ENCODE measurements at places on chromosomes 4 and X. TPM values are rescaled to one million over a fixed set of nuclear protein-coding genes. Genes with fewer than 3 reads are reported as not detected.

DNA sequence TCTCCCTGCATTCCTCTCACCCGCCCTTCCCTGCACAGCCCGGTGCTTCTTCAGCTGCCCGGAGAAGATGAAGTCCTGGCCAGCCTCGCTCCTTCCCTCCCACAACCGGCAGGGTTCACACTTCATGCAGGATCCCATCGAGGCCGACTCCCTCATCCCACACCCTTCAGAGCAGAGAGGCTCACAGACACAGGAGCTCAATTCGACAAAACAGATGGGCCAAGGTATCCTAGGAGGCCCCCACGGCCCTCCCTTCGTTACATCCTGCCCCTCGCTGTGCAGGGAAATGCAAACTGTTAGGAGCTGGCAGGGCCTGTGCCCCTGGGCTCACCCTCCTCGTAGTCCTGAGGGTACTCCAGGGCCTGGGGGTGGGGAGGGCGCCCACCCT lies 238.1 kb downstream of the DHRSX start:
- no peak for DNase-seq

CHIC1 gene
- 3.9 TPM for total RNA-seq

DNA sequence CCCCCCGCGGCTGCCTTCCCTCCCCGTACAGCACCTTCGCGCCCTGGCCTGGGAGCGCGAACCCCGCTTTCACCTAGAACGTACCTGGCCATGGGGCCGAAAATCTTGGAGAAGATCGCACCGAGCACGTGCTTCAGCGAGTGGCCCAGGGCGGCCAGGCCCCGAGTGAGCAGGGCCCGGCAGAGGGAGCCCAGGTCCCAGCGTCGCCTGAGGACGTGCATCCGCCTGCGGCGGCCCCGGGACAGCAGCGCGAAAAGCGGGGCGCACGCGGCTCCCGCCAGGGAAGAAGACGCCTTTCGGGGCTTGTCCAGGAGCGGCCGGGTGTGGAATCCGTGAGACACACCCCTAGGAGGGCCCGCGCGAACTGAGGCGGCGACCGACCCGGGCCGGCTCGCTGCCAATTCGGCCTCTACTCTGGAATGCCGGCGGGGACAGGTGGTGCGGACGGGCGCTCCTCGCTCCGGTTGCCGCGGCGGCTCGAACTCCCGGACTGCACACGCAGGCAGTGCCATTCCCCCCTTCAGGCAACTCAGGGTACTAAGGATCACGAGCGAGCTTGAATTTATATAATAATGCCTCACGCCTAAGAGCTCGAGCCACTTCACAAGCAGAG lies at the start of gene HS6ST2:
TSS of gene HS6ST2 (minus strand) at position 539 of the 613 bp plus-strand sequence.
- no peak for DNase-seq

DNA sequence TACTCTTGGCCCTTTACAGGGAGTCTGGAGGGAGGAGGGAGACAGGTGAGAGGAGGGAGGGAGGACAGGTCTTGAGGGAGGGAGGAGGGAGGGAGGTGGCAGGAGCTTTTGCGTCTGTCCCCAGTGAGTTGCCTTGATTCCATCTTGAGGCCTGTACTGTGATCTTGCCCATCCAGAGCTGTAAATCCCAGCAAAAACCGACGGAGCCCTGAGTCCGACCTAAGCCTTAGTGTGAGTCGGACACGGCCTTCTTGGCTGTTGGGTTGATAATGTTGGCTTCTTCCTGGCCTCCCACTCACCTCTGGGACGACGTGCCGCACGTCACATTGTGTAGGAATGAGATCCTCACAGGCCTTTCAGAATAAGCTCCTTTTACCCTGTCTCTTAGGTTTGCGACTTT lies 72.5 kb downstream of the RGS12 start:
- DNase-seq = no peak

DNA sequence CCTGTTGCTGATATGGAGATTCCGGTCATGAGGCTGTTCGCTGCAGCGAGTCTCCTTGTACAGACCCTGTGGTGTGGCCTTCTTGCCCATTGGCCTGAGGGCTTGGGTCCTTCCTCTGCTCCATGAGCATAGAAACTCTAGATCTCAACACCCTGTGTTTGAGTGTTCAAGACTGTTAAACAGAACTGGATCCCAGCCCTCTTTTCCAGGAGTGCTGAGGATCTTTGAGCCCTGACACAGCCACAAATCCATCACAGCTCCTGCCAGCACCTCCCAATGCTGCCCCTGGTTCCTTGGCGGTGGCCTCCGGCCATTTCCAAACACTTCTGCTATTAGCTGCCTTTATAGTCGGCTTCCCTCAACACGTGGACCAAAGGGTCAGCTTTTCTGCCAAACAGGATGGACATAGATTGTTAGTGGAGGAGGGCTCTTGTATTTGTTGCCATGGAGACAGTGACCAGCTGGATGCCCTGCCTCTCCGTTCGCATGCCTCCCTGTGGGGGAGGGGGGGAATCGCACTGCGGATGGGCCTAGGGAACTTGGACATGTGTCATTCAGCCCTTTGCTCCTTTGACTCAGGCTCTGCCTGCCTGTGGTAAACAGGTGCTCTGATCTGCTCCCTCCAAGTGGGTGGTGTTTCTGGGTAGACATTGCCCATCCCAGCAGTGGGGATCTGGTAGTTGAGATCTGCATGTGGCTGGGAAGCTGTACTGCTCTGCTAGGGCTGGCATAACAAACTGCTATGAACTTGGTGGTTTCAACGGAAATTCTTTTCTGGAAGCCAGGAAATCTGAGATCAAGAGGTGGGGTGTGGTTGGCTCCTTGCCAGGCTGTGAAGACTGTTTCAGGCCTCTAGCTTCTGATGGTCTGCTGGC lies 6.9 kb upstream of the WDR1 start:
- no peak for DNase-seq

DNA sequence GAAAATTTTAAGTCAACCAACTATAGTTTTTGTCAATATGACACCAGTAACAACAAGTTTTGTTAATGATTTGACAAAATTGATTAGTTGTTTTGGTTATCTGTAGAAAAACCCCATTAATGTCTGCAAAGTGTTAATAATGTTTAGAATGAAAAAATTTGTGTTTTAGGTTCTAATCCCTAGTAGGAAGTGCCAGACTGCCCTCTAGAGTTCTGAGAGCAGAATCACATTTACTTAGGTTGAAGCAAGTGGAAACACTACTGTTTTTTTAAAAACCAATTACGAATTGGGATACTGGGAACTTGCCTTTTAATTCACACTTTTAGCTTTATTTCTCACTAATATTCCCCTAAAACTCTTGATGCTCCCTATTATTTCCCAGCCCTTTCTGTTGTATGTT lies 101.1 kb upstream of the CYLC1 start:
- no peak for DNase-seq

DNA sequence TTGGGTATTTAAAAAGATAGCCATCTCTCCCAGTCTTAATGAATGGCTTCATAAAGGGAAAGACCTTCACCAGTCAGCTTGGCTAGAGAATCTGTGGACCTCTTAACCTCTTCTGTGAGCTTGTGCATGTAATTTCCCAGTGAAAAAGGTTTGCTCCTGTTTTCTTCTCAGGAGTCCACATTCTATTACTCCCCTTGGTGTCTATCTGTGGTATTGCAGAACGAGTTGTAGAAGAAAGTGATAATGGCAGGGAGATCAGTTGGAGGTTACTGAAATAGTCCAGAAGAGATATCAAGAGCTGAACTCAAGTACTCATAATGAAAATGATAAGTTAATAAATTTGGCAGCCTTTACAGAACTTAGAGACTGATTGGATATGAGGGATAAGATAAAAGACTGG lies 16.5 kb upstream of the VAMP7 start:
- DNase-seq = no peak

DNA sequence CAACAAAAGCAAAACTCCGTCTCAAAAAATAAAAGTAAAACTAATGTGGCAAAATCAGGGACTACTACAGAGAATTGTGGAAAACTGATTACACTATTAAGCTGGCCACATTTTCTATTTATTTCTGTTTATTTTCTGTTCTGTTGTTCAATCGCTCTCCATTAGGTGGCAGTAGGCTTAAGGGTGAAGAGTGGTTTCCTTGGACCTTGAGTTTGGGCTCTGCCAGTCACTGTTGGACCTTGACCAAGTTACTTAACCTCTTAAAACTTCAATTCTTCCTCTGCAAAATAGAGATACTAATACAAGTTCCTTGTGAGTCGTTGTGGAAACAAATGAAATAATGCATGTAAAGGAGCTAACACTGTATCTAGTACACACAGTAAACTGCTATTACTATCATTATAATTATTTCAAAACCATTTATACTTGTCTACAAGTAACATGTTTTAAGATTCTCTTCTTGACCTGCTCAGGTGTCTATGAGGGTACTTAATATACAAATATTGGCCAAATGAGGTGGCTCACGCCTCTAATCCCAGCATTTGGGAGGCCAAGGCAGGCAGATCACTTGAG lies 15.2 kb downstream of the HSD17B11 start:
- peak; percentile 45 for DNase-seq

DNA sequence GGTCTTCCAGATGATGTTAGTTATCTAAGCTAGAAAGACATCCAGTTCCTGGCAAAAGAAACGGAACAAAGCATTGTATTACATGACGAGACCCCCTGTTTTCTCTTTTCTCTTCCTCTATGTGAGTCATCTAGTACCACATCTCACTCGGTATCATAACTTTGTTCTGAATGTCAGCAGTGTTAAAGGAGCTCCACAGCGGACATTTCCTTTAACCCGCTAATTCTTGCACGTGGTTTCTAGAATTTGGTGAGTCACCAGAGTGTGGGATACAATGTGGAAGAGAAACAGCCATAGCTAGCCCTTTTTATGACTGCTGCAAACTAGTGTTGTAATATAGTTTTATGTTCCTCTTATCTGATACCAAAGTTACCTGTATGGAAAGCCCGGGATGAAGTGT lies 243.7 kb downstream of the TENM3 start:
- no peak for DNase-seq

GRCh38 chr4:166421556-166422156 lies 548.6 kb downstream of the TLL1 start:
- peak; percentile 23 for DNase-seq

- DNase-seq = no peak
Measured at GRCh38 chr4:126559961-126560360, 1072.8 kb upstream of the INTU start.

DNA sequence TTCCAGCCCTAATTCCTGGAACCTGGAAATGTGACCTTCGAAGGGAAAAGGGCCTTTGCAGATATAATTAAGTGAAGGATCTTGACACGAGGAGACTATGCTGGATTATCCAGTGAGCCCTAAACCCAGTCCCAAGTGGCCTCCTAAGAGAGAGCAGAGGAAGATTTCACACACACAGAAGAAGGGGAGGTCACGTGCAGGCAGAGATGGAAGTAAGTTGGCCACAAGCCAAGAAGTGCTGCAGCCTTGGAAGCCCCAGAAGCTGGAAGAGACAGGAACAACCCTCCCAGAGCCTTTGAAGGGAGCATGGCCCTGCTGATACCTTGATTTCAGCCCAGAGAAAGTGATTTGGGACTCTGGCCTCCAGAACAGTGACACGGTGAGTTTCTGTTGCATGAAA lies 51.9 kb downstream of the EVC2 start:
- DNase-seq = no peak

PABPC5 gene
- total RNA-seq = not detected

MAGEB2 gene
- total RNA-seq = not detected

GRCh38 chr4:140135529-140136088 lies 18.4 kb downstream of the MAML3 start:
- DNase-seq = no peak

DNA sequence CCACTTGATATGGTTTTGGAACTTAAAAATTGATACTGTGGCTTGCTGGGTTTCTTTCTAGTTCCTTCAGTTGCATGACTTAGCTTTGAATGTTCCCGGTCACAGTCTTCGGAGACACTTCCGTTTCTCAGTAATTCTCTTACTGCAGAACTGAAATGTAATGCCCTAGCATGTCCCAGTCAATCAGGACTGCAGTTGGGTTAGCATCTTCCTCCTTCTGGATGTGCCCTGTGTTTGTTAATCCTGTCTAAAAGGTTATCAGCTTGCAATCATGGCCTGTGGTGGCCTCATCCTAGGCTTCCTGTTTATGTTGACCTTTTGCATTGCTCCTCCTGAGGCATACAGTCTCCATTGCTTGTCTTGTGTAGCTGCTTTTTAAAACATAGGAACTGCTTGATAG lies 275.9 kb downstream of the ARHGAP10 start:
- DNase-seq = no peak

DNA sequence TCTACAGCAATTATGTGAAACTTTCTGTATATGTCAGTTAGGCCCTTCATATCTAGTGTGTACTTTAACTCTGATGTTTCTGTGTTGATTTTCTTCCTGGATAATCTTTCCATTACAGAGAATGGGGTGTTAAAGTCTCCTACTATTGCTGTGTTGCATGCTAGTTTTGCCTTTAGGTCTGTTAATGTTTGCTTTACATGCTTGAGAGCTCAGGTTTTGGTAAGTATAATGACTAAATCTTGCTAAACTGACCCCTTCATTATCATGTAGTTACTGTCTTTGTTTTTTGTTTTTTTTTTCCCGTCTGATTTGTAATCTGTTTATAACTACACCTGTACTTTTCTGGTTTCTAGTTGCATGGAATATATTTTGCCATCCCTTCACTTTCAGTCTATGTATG lies 63.6 kb upstream of the UGT2B15 start:
- DNase-seq = no peak

TMEM33 gene
- total RNA-seq = 78.4 TPM

- DNase-seq = no peak
Measured at GRCh38 chr4:26987191-26987590, 126.5 kb downstream of the STIM2 start.

DNA sequence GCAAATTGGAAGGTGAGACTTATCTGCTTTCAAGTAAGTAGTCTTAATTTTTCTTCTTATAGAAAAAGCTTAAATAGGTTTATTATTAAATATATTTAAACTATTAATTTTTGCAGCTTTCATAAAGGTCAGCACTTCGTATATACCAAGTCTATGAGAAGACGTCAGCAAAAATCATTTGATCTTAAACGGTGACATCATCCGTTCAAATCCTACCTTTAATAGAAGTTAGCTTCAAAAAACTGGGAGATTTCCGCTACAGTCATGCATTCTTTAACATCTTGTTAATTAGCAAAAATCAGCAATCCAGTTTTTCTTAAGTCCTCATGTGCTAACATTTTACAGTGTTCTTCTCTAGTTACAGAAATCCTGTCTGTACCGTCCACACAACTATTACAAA lies 49.9 kb upstream of the PGRMC1 start:
- DNase-seq = no peak

DNA sequence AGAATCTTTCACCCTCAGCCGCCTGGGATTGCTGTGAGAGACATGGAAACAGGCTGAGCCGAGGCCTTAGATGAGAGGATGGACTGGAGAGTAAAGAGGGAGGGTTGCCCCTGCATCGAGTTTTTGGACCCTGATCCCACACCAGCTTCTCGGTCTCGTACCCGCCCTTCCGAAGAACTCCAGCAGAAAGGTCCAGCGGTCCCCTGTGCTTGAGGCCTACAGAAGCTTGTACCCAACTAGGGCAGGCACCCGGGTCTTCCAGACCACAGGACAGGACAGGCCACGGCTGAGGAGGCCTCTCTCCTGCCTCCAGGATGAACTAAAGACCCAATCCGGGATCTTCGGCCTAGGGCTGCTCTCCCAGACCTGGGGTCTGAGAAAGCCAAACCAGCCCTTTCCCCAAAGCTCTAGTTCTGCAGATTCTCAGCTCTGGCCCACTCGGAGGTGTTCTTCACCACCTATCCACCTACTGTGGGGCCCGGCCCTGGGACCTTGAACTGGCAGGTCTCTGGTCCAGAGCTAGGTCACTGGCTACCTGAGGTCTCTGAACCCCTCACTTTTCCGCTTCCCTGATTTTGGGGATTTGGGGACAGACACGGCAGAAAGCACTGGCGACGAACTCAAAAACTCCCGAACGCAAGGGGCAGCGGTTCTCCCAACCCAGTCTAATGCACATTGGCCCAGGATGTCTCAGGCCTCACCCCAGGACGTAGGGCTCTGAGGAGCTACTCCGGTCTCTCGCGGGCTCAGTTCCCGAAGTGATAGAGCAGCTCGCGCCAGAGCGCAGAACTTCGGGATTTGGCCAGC lies 1.1 kb downstream of the NKX3-2 start:
- peak; percentile 9 for DNase-seq

GRCh38 chr4:37892641-37893040 lies 1.8 kb downstream of the TBC1D1 start:
- no peak for DNase-seq
